T-helper 17 cell (primary cell): ENCODE measurements at places on chromosomes 16 and 17. TPM values are rescaled to one million over a fixed set of nuclear protein-coding genes. Genes with fewer than 3 reads are reported as not detected.

- peaks cover 5% of the 10 kb centered on the region for H3K4me1 ChIP-seq
- no peak for DNase-seq
- peaks cover 11% of the 10 kb centered on the region for H3K27me3 ChIP-seq
- no peaks in the 10 kb centered on the region for H3K36me3 ChIP-seq
- no peak overlapping the region for H3K4me3 ChIP-seq
Observed at GRCh38 chr17:27657620-27658019, 26.6 kb downstream of the LGALS9 start.

Gene DBNDD1
- total RNA-seq, result 0.92 TPM

Gene PSMC3IP
- 2.6 TPM for total RNA-seq

Gene GRB7
- not detected for total RNA-seq

DNA sequence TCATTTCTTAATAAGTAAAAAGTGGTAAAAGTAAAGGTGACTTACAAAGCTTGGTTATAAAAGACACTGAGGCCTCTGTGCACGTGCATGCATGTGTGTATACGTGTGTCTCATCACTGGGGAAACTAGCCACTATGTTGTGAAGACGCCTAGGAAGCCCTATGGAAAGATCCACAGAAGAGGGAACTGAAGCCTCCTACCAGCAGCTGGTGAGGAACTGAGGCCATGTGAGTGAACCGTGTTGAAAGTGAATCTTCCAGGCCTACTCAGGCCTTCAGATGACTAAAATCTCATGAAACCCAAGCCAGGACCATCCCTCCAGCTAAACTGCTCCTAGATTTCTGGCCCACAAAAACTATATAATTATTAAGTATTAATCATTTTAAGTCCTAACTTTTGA, 23.7 kb downstream of the PHLPP2 start:
- no peaks in the 10 kb centered on the region for H3K27me3 ChIP-seq
- DNase-seq, result no peak
- H3K27ac ChIP-seq, result no peak overlapping the region
- no peak overlapping the region for H3K4me3 ChIP-seq
- no peaks in the 10 kb centered on the region for H3K36me3 ChIP-seq

DNA sequence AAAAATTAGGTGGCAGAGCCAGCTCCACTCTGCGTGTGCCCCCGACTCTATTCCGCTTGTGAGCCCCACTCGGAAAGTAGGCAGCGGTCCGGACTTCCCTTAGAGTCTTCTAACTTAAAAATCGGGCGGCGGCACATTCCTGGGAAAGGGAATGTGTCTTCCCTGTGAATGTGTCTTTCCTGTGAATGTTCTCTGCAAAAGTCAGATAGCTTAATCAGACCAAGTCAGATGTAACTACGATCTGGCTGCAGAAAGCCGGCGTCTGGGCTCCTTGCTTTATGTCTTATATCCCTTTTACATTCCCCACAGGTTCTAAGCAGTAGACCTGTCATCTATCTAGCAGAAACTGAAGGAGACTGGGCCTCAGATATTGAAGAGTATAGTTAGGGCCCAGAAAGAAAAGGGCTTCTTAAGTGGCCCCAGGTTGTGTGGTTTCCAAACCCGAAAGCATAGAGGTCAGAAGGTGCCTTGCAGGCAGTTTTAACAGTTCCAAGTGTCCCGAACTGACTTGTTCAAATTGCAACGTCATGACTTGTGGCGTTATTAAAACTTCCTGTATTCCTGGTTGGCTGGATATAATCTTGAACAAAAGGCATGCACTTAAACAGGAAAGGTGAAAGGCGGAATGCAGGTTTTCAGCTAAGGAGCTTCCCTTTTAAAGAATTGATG, 601 bp downstream of the PHKB start:
- peak overlapping the region; percentile 98 for H3K4me3 ChIP-seq
- no peak for DNase-seq
- peaks cover 38% of the 10 kb centered on the region for H3K4me1 ChIP-seq
- no peaks in the 10 kb centered on the region for H3K27me3 ChIP-seq

Gene OR1A1
- total RNA-seq, result not detected

DNA sequence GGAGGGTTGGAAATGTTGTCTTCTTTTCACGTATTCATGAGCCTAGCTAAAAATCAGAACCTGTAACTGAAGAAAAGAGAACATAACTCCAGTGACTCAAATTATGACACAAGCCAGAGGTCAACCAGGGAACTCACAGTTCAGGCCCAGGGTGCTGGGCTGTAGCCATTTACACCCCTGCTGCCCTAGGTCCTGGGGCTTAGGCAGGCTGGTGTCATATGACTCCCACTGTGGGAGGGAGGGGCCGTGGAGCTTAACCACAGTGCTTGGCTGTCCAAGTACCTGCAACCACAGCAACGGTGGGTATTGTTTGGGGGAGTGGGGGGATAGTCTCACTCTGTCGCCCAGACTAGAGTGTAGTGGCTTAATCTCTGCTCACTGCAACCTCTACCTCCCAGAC, 71.1 kb upstream of the AMZ2 start:
- peaks cover 7% of the 10 kb centered on the region for H3K4me1 ChIP-seq
- no peaks in the 10 kb centered on the region for H3K27me3 ChIP-seq
- no peak overlapping the region for H3K27ac ChIP-seq
- H3K4me3 ChIP-seq, result no peak overlapping the region
- peaks cover 2% of the 10 kb centered on the region for H3K36me3 ChIP-seq
- no peak for DNase-seq

- H3K27ac ChIP-seq, result no peak overlapping the region
- no peaks in the 10 kb centered on the region for H3K4me1 ChIP-seq
- no peak for DNase-seq
- H3K27me3 ChIP-seq, result peaks cover 17% of the 10 kb centered on the region
- no peaks in the 10 kb centered on the region for H3K36me3 ChIP-seq
- no peak overlapping the region for H3K4me3 ChIP-seq
Observed at GRCh38 chr16:77910021-77910420, 112.3 kb upstream of the CLEC3A start.

DNA sequence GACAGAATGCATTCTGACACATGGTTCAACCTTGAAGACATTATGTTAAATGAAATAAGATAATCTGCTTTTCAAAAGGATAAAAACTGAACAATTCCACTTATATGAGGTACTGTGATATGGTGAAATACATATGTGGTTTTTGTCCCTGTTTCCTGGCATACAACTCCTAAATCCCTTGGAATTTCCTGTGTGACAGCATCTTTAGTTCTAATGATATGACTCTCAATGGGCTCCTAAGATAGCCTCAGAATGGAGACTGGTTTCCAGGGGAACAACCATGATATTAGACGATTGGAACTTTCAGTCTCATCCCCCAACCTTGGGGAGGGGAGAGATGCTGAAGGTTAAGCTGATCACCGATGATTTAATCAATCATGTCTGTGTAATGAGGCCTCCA, 37.7 kb upstream of the PHLPP2 start:
- no peaks in the 10 kb centered on the region for H3K27me3 ChIP-seq
- H3K4me3 ChIP-seq, result no peak overlapping the region
- peaks cover 2% of the 10 kb centered on the region for H3K36me3 ChIP-seq
